GM13977 (cell line): ENCODE measurements at places on chromosomes 1 and 21.

DNA sequence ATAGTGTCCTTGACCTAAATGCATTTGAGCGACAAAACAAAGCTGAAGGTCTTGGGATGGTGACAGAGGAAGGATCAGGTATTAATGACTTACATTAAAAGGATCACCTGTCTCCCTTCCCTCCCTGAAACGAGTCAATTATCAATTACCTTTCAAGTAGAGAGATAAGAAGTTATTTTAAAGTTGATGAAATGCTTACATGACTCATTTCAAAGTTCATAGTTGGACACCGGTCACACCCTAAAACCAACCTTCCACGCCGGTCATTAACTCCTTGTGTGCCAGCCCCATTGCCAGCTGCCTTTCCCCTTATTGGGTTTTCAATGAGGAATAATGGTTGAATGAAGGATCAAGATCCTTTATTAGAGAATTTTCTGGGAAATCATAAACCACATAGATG is 129.8 kb downstream of the ZP4 start:
- no peak for DNase-seq

DNA sequence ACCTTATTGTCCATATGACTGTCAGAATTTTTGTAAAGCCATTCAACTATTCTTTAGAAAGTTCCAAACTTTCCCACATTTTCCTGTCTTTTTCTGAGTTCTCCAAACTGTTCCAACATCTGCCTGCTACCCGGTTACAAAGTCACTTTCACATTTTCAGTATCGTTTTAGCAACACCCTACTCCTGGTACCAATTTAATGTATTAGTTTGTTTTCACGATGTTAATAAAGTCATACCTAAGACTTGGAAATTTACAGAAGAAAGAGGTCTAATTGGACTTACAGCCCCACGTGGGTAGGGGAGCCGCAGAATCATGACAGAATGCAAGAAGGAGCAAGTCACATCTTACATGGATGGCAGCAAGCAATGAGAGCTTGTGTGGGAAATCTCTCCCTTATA is 867.8 kb downstream of the AMY1C start:
- DNase-seq, result no peak

DNA sequence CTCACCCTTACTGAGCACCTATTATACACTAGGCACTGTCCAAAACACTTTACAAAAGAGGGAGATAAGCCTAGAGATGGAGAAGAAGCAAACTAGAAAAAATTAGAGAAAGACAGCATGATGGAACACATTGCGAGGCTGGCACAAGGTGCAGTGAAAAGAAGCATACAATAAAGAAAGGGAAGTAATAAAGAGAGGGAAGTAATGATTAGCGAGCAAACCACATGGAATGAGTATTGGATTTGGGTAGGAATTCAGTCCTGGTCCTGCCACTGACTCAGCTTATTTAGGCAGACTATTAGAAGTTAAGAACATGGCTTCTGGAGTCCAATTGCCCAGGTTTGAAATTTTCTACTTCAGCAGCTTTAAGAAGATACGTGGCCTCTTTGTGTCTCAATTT is 32.6 kb upstream of the FNBP1L start:
- DNase-seq, result no peak

DNA sequence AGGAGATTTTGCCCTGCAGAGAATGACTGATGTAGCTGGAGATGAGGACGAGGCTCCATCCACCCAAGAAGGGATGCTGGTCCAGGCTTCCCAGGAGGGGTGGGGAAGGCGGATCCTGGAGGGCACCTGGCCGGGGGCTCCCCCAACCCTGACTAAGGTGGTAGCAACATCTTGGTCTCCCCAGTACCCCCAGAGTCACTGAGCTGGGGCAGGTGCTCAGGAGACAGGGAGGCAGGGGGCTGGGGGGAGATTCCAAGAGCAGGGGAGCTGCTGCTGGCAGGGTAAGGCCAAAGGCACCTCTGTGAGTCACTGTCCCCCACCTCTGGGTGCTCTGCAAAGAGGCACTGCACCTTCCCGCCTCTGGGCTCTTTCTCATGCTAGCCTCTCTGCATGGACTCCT is 24.0 kb downstream of the CDCA8 start:
- no peak for DNase-seq

GRCh38 chr21:39385299-39386145 is 36.6 kb upstream of the HMGN1 start:
- DNase-seq, result peak; percentile 82

DNA sequence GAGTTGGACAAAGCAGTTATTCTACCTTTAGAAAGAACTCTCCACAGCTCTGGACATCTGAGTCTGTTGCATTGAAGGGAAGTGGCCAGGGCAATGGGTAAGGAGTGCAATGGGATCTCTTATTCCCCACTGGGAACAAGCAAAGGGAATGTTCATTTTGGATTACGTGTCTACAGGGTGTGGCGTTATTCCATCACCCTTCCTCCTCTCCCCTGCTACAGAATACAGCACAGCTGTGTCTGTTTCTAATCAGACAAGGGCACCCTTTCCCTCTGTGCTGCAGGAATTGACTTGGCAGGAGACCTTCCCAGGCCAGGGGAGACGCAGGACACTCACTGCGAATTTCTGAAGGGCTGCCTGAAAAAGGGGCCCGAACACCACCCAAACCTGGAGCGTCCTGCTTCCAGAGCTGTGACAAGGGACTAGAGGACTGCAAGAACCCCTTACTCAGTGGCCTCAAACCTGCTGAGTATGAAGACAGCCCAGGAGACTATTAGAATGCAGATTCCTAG is 163.6 kb upstream of the RAB4A start:
- no peak for DNase-seq

DNA sequence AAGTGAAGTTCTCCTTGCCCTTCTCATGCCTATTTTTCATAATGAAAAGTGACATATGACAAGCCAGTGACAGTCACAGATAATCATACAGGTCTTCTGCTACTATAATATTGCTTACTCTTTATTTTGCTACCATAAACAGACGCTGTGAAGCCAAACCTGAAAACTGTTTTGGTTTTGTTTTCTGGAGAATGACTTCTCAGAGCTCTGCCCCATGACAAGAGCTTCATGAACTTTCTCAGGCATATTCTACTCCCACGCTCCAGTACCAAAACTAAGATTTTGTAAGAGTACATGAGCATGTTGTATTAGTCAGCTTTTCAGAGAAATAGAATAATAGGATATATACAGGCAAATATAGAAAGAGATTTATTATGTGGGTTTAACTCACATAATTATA is 64.3 kb upstream of the VTCN1 start:
- no peak for DNase-seq

- no peak for DNase-seq
Observed at GRCh38 chr1:114458237-114458777, 52.7 kb downstream of the TRIM33 start.
